ENCODE measurements at places on chromosomes 1 and 21. TPM values are rescaled to one million over a fixed set of nuclear protein-coding genes. Genes with fewer than 3 reads are reported as not detected.
A peak's percentile ranks its signal among the peaks of the same experiment; 100 is the strongest.

- no peak for DNase-seq
- no peaks in the 10 kb centered on the region for H3K27me3 ChIP-seq
- no peak overlapping the region for H3K4me3 ChIP-seq
- no peaks in the 10 kb centered on the region for H3K36me3 ChIP-seq
These were observed 57.3 kb downstream of the RHOU start for GRCh38 chr1:228792601-228793000.

DNA sequence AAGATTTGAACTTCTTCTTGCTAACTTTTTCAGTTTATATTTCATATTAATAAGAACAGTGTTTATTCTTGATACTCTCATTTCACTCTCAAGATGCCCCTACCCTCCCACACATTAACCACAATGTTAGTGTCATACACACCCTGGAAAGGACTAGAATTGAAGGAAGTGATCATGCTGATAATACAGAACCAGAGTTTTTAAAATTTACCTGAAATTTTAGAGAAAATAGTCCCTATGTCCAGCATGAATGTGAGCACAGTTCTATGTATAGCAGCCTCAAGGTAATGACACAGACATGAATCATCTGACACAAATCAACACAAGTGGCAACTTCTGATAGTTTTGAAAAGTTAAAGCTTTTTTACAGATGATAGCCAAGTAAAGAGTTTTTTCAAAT lies 26.0 kb downstream of the RGS1 start:
- no peaks in the 10 kb centered on the region for H3K27me3 ChIP-seq
- no peak overlapping the region for H3K4me3 ChIP-seq
- no peak for DNase-seq
- no peaks in the 10 kb centered on the region for H3K4me1 ChIP-seq
- no peaks in the 10 kb centered on the region for H3K36me3 ChIP-seq

DNA sequence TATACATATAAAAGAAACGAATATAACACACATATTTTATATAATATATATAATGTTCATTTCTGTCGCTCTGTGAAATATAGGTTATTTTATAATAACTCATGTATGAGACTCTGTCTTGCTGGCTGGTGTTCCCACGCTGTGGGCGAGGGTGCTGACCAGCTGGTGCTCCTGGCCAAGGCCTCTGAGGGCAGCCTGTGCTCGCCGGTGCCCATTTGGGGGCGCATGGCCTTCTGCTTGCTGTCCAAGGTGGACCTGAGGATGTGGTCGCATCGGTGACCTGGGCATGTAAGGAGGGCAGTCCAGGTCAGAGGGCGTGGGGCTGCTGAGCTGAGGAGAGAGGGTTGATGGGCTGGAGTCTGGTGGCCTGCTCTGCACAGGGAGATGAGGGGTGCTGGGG lies 1.1 kb upstream of the PCP4 start:
- no peak overlapping the region for H3K27ac ChIP-seq
- no peaks in the 10 kb centered on the region for H3K27me3 ChIP-seq
- H3K4me1 ChIP-seq: no peaks in the 10 kb centered on the region

DNA sequence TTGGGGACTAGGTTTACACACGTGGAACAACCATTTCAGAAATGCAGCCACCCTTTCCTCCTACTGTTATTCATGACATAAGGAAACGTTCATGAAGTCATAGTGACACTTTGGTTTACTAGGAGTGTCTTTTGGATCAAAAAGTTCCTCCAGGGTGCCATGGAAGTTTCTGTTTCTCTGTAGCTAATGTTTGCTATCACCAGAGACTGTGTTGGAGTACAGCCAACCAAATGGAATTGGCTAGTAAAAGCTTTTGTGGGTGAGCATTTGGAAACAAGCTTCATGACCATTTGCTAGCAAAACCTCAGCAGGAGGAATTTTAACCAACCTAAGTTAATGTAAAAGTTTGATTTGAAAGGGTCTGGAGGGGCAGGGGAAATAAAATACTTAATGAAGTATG lies 43.9 kb upstream of the ADGRL2 start:
- no peaks in the 10 kb centered on the region for H3K4me1 ChIP-seq
- DNase-seq: no peak
- no peak overlapping the region for H3K27ac ChIP-seq
- no peaks in the 10 kb centered on the region for H3K27me3 ChIP-seq
- no peaks in the 10 kb centered on the region for H3K36me3 ChIP-seq

DNA sequence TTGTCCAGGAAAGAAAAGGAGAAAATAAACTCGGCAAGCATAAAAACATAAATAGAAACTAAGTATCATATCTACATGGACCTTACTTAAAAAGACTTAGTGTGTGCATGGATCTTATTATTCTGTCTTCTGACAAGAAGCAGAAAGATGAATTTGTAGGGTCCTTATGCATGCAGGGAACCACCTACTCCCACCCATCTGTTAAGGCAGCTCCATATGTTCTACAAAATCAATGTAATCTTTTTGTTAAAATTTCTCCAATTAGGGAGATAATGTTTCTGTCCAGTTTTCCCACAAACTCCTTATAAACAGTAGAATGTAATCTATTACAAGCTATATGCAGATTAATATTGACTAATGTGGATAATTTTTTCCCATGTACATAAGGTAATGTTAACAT lies 13.9 kb upstream of the PTPN14 start:
- DNase-seq: no peak
- no peaks in the 10 kb centered on the region for H3K27me3 ChIP-seq
- no peak overlapping the region for H3K27ac ChIP-seq

DNA sequence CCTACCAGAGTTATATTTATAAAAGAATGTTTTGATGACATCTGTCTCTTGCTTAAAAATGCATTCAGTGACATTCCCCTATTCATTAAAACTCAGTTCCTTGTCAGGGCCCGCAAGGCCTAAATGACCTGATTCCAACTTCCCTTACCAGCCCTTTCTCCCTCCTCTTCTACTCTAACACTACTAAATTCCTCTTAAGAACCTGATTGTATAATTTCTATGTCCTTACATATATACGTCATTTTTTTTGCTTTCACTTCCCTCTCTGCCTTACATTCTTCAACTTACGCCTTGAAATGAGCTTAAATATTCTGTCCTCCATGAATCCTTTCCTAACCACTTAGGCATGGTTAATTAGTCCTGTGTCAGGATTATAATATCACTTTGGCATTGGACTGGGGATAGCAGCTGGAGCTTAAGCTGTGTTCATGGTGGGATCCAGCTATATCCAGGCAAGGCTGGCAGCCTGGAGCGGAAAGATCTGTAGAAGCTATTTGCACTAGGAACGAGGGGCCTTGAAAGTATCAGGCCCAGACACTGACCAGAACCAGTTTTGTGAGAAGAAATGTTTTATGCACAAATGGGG lies 360.2 kb upstream of the PTBP2 start:
- H3K36me3 ChIP-seq: no peaks in the 10 kb centered on the region
- H3K27ac ChIP-seq: no peak overlapping the region
- DNase-seq: no peak
- no peaks in the 10 kb centered on the region for H3K4me1 ChIP-seq
- H3K27me3 ChIP-seq: no peaks in the 10 kb centered on the region

- no peak for DNase-seq
- no peaks in the 10 kb centered on the region for H3K4me1 ChIP-seq
These were observed 280.4 kb downstream of the HLX start for GRCh38 chr1:221159608-221160007.

- no peak overlapping the region for H3K4me3 ChIP-seq
- no peak for DNase-seq
- no peaks in the 10 kb centered on the region for H3K4me1 ChIP-seq
- no peak overlapping the region for H3K27ac ChIP-seq
These were observed 197.7 kb upstream of the POU3F1 start for GRCh38 chr1:38244218-38244845.

DNA sequence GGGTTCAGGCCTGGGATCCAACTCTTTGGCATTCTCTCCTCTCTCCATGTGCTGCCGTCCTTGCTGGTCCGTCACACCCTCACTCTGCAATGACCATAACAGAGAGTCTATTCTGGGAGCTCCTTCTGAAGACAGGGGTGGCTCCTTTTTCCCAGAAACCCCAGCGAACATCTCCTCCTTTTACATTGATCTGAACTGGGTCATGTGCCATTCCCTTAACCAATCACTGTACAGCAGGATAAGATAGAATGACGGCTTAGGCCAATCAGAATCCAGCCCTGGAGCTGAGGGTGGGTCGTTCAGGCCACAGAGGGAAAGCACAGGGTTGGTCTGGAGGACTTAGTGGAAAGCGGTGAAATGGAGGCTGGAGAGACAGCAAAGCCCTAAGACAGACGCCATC lies 740.1 kb downstream of the MATN1 start:
- no peak overlapping the region for H3K4me3 ChIP-seq
- no peaks in the 10 kb centered on the region for H3K4me1 ChIP-seq
- no peaks in the 10 kb centered on the region for H3K36me3 ChIP-seq
- H3K27ac ChIP-seq: no peak overlapping the region

GRCh38 chr1:219555806-219556205 lies 57.1 kb downstream of the ZC3H11B start:
- no peak overlapping the region for H3K4me3 ChIP-seq
- no peak overlapping the region for H3K27ac ChIP-seq
- DNase-seq: no peak
- H3K27me3 ChIP-seq: no peaks in the 10 kb centered on the region
- H3K4me1 ChIP-seq: no peaks in the 10 kb centered on the region

DNA sequence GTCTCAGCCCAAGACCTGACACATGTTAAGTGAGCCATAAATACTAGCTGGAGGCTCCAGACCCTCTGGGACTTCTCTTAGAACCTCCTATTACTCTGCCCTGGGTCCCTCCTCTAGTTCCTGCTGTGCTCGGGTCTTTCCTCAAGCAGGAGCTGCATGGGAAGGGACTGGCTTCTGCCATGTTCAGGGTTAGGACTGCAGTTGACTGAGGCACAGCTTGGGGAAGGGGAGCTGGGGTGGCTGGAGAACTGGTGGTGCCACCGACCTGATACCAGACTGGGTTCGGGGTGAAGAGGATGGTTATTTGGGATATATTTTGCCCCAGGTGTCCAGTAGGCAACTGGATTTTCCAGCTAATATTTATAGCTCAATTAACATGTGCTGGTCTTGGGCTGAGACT lies 15.7 kb downstream of the HYI start:
- peaks cover 15% of the 10 kb centered on the region for H3K36me3 ChIP-seq
- no peak overlapping the region for H3K27ac ChIP-seq
- H3K27me3 ChIP-seq: no peaks in the 10 kb centered on the region
- H3K4me1 ChIP-seq: no peaks in the 10 kb centered on the region
- H3K4me3 ChIP-seq: no peak overlapping the region

GRCh38 chr1:93661829-93662474 lies 19.7 kb downstream of the BCAR3 start:
- DNase-seq: no peak
- no peaks in the 10 kb centered on the region for H3K4me1 ChIP-seq
- H3K27me3 ChIP-seq: no peaks in the 10 kb centered on the region
- no peak overlapping the region for H3K27ac ChIP-seq

DNA sequence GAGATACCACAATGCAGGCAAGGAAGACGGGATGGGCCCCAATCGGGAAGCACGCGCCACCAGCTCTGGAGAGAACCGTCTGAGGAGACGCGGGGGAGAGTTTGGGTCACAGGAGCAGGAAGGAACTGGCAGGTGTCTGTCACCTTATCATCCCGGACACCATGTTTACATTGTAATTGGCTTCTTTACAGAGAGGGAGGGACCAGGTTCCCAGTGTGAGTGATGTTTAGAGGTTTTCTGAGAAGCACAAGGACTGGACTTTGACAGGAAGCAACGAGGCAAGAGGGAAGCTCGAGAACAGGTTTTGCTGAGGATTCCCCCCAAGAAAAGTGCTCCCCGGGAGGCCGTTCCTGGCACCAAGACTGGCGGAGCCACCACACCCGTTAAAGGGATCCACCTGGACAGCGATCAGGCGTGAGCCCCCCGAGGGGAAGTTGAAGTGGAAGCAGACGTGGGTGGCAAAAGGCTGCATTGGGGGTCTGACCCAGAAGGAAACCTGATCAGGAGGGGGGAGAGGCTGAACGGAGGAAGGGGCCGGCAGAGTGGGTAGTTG lies 957 bp downstream of the EPS15 start:
- H3K27ac ChIP-seq: peak overlapping the region; percentile 66
- H3K27me3 ChIP-seq: no peaks in the 10 kb centered on the region
- peak overlapping the region; percentile 87 for H3K4me3 ChIP-seq

Gene GBP7
- total RNA-seq: 0.19 TPM

Gene MAPKAPK2
- 74.4 TPM for total RNA-seq

Gene MX2
- total RNA-seq: 99.8 TPM
